ENCODE measurements at places on chromosomes 16 and 17.

DNA sequence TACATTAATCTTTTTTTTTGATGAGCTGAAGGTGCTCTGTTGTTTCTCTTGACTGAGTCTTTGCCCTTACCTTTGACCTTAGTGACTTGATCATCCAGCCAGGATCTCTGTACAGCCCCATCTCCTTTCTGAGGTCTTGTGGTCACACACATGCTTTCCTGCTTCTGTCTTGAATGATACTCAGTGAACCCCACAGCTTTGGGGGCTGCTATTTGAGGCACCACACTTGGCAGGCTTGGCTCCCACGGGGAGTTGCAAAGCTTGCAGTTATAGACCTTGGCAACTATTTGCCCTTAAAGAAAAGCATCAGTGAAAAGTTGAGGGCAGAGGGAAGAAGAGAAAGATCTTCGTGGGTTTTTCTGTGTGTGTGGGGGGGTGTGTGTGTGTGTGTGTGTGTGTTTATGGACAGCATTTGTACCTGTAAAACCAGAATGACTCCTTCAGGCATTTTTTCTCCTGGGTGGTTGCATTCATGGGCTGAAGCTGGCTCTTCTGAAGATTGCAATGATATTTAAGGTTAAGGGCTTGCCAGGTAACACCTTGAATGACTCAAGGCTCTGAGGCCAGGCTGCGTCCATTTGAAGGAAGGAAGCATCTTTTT lies 101.6 kb downstream of the MSI2 start:
- DNase-seq = no peak

DNA sequence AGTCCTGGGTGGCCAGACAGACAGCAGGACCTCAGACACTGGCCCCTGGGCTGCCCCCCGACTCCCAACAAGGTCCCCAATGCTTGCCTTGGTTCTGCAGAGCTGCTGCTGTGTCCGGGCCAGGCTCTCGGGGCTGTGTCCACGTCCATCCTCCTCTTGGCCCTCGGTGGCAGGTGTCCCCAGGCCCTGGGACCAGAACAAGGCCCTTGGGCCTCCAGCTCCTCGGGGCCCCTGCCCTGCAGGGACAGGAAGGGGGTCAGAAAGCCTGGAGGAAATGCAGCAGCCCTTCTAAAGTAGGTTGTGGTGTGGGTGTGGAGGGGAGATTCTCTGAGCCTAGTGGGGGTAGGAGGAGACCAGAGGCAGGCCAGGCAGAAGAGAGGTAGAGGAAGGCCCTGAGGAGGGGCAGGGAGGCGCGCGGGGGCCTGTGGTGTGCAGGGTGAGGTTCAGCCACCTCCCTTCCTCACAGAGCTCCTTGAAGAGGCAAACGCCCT lies 2.5 kb upstream of the AXIN1 start:
- DNase-seq = no peak

- DNase-seq = no peak
Measured at GRCh38 chr17:80453998-80454556, 22.3 kb downstream of the NPTX1 start.

DNA sequence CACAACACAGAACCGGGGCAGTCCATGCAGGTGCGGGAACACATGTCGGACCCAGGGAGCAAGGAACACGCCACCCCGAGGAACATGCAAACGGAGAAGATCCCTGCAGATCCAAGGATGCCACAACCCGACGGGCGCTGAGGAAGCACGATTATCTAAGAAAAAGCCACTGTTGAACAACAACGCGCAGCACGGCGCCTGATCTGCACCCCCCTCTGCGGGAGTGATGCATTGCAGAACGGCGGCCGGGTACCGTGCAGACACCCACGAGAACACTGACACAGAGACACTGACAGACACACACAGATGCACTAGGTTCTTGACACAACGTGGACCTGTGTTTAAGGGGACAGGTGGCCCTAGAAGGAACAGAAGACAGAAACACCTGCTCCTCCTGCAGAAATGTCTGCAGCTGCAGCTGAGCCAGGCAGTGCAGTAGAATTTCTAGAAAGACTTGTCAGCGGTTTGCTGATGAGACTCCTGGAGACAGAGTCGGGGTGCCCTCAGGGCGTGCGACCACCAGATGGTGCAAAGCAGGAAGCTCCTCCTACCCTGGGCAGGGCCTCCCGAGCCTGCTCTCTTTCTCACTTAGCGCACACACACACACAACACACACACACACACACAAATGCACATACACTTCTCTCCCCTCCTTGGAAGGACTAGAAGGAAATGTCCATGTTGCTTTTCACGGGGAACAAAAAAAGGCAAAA lies 7.5 kb downstream of the NPTX1 start:
- DNase-seq = no peak

GRCh38 chr17:76307299-76307965 lies 644 bp downstream of the QRICH2 start:
- DNase-seq = no peak

DNA sequence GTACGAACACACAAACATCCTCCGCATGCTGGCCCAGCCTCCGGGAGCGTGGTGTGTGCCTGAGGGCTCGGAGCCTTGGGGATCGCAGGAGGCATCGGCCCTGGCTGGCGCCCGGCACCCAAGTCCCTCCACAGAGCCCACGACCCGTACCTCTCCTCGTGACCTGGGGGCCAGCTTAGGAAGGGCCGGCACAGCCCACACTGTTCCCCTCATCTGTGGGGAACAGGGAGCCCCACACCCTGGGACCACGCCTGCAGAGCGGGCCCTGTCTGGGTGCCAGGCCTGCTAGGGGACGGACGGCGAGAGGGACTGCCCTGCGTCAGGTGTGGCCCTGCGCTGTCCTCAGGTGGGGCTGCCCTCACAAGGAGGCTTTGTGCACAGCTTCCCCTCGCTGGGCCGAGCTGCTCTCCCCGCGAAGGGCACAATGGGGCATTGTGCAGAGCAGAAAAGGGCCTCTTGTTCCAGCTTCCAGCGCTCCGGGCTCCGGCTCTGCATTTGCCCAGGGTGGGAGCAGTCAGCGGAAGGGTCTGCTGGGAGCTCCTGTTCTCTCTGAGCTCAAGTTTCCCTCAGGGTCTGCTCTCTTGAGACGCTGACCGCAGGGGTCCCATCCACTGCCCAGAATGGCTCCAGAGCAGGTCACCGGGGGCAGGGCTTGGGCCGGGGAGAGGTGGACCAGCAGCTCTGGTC lies 1.7 kb upstream of the LMF1 start:
- DNase-seq = no peak

DNA sequence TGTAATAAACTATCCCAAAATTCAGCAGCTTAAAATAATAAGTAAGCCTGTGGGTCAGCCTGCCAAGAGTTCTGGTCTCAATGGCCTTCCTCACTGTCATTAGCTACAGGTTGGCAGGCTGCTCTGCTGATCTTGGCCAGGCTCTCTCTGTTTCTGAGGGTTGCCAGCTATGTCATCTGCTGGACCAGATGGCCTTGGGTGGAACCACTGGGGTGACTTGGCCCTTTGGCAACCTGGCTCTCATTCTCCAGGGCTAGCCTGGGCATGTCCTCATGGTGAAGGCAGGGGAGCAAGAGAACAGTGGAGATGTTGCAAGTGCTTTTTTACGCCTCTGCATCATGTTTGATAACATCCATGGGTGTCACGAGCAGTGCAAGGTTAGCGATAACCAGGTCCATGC lies 13.9 kb downstream of the ITGAM start:
- no peak for DNase-seq

DNA sequence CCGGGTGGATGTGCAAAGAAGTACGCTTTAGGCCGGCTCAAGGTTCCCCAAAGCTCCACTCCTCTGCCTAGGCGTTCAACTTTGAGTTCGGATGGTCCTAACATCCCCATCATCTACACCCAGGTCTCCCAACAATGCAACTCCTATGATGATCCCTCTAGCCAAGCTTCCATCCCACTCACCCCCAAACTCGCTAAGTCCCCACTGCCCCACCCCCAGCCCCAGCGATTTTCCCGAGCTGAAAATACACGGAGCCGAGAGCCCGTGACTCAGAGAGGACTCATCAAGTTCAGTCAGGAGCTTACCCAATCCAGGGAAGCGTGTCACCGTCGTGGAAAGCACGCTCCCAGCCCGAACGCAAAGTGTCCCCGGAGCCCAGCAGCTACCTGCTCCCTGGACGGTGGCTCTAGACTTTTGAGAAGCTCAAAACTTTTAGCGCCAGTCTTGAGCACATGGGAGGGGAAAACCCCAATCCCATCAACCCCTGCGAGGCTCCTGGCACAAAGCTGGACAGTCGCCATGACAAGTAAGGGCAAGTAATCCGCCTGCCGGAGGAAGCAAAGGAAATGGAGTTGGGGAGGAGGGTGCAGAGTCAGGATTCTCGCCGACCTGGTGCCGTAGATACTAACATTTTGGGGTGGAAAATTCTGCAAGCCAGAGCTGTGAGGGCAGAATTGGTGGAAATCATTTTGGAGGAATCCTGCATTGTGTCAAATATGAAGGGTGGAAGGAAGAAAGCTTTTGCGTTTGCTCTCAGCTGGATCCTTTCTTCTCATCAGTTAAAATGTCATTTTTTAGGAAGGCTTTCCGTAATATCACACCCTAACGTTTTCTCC lies at the start of gene TP53:
TP53 (minus strand) TSS at position 419 of the 836 bp plus-strand sequence. CDS start 10,896 bp downstream, outside the sequence.
- DNase-seq = peak; percentile 70

- DNase-seq = no peak
Measured at GRCh38 chr16:25626172-25626571, 65.6 kb upstream of the HS3ST4 start.

- DNase-seq = no peak
Measured at GRCh38 chr17:3691617-3692067, 4.3 kb downstream of the P2RX5 start.

DNA sequence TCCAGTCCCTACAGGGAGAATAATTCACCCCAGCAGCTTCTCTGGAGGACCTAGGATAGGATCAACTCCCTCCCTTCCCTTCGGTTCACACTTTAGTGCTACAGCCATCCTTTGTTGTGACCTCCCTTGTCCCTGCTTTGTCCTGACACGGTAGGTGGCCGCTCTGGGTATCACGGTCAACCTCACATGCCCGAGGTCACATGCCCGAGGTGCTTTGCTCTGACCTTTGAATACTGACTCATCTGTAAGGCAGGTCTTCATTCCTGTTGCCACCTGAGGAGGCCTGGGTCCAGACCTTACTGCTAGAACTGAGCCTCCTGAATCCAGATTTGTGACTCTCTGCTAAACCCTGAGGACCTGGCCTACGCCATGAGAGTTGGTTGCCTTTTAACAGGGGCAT lies 19.7 kb downstream of the ALKBH5 start:
- no peak for DNase-seq

GRCh38 chr16:87295259-87295658 lies 21.9 kb downstream of the C16orf95 start:
- no peak for DNase-seq

DNA sequence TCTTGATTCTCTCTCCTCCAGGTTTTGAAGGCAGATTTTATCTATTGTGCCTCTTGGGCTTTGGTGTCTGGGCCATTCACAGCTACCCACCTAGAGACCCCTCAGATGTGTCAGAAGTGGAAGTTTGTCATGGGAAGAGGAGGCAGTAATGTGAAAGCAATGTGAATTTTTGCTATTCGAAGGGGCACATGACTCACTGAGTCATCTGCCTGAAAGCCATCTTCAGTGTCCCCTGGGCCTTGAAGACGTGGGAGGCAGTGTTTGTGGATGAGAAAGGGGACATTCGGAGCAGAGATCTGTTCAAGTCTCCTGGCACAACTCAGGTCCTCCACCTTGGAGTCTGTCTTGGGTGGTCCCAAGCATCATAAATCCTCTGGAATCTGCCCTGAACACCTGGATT lies 530.2 kb downstream of the NPIPA7 start:
- no peak for DNase-seq

GRCh38 chr17:16428098-16428882 lies 12.9 kb downstream of the TRPV2 start:
- DNase-seq = no peak

GRCh38 chr17:73643001-73643851 lies 1.0 kb downstream of the SDK2 start:
- DNase-seq = no peak

- DNase-seq = no peak
Measured at GRCh38 chr16:84481051-84481735, 23.3 kb downstream of the MEAK7 start.

DNA sequence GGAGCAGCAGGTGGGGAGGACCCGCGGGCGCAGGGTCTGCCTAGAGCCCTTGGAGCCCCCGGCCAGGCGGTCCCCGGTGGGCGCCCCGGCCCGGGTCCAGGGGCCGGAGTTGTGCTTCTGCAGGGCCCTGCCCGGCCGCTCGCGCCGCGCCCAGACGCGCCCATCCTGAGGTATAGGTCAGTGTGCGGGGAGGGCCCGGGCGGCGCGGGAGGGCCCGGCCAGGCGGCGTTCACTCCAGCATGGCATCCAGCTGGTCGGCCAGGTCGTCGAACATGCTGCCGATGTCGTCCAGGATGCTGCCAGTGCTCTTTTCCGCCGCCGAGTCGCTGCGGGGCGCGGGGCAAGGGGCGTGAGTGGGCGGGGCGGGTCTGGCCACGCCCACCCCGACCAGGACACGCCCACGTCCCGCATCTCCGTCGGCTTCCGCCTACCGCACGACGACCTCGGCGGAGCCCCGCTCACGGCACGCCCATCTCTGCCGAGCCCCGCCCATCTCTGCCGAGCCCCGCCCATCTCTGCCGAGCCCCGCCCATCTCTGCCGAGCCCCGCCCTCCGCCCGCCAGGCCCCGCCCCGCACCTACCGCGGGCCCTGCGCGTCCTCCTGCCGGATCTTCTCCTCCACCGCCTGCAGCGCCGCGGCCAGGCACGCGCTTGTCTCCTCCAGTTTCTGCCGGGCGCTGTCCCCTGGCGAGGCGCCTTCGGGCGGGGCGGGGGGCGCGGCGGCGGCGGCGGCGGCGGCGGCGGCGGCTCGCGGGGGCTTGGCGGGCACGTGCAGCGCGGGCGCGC lies 17.9 kb downstream of the CASKIN1 start:
- peak; percentile 29 for DNase-seq

- no peak for DNase-seq
Measured at GRCh38 chr17:51351890-51352289, 91.5 kb downstream of the UTP18 start.

DNA sequence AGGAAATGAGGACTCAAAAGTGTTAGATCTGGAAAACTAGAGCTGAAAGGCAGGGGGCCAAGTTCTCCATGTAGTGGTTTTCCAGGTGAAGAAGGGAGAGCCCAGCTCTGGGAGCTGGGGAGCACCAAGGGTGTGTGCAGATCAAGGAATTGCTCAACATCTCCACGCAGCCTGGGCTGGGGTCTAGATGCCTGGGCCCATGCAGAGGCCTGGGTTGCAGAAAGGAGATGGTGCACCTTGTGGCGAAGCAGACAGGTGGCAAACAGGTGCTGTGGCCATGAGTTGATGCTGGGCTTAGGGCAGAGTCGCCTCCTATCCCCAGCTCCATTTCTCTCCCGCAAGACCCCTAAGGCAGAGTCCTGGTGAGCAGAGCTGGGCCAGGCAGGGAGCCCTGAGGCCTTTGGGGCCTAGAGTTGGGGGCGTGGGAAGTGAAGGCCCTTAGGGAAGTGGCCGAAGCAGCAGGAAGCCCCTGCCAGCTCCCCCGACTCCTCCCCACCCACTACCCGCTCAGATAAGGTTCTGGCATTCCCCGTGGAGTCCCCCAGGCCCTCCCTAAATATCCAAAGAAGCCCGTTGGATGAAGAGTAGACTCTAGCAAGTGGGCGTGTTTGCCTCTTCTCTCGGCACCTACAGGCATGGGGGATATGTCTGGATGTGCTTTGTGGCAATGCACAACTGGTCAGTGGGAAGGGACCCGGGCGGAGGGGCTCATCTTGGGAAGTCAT lies 777 bp downstream of the FOXN1 start:
- no peak for DNase-seq

Measured in activated CD8-positive, alpha-beta memory T cell treated with anti-CD3 and anti-CD28 coated beads for 48 hours (primary cell).